ENCODE measurements at places on chromosomes 3 and 15. TPM values are rescaled to one million over a fixed set of nuclear protein-coding genes. Genes with fewer than 3 reads are reported as not detected.

- DNase-seq: no peak
- H3K27me3 ChIP-seq: no peaks in the 10 kb centered on the region
- peak overlapping the region; percentile 100 for H3K27ac ChIP-seq
- H3K4me3 ChIP-seq: peak overlapping the region; percentile 100
Measured at GRCh38 chr3:33441225-33441976, 1.2 kb upstream of the UBP1 start.

DNA sequence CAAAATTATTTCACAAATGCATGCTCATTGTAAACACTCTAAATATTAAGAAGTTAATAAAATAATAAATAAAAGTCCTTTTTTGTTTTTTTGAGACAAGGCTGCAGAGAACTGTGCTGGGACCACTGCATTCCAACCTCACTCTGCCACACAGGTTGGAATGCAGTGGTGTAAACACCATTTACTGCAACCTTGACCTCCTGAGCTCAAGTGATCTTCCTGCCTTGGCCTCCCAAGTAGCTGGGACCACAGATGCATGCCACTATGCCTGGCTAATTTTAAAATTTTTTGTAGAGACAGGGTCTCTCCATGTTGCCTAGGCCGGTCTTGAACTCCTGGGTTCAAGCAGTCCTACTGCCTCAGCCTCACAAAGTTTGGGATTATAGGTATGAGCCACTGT lies 578.4 kb downstream of the ZIC1 start:
- H3K27me3 ChIP-seq: no peaks in the 10 kb centered on the region
- H3K36me3 ChIP-seq: no peaks in the 10 kb centered on the region
- no peak overlapping the region for H3K27ac ChIP-seq
- DNase-seq: no peak

Gene WDR5B
- total RNA-seq: 8.0 TPM

DNA sequence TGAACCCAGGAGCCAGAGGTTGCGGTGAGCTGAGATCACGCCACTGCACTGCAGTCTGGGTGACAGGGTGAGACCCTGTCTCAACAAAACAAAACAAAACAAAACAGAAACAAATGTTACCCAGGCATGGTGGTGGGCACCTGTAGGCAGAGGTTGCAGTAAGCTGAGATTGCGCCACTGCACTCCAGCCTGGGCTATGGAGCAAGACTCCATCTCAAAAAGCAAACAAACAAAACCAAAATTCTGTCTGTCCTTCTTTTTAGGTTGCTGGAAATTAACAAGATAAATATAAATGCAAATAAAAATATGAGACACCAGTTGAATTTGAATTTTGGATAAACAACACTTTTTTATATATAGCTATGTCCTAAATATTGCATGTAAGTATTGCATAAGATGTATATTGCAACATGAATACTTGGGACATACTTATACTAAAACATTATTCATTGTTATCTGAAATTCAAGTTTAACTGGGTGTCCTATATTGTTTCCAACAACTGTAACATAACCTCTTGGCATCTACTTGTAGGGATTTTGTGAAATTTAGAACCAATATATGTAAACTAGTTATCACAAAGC lies 4.7 kb upstream of the CEP97 start:
- peaks cover 4% of the 10 kb centered on the region for H3K36me3 ChIP-seq
- H3K27ac ChIP-seq: no peak overlapping the region
- no peaks in the 10 kb centered on the region for H3K27me3 ChIP-seq
- H3K4me1 ChIP-seq: peaks cover 33% of the 10 kb centered on the region

Gene CCR2
- 0.16 TPM for total RNA-seq

- H3K27me3 ChIP-seq: peaks cover 40% of the 10 kb centered on the region
- no peak overlapping the region for H3K4me3 ChIP-seq
- DNase-seq: no peak
- no peak overlapping the region for H3K27ac ChIP-seq
- peaks cover 22% of the 10 kb centered on the region for H3K4me1 ChIP-seq
- H3K36me3 ChIP-seq: no peaks in the 10 kb centered on the region
Measured at GRCh38 chr15:48965972-48966371, 2.3 kb upstream of the SHC4 start.

- no peaks in the 10 kb centered on the region for H3K4me1 ChIP-seq
- no peak for DNase-seq
- H3K27ac ChIP-seq: no peak overlapping the region
- H3K4me3 ChIP-seq: no peak overlapping the region
- H3K36me3 ChIP-seq: peaks cover 49% of the 10 kb centered on the region
Measured at GRCh38 chr15:35533130-35534110, 12.5 kb downstream of the DPH6 start.

DNA sequence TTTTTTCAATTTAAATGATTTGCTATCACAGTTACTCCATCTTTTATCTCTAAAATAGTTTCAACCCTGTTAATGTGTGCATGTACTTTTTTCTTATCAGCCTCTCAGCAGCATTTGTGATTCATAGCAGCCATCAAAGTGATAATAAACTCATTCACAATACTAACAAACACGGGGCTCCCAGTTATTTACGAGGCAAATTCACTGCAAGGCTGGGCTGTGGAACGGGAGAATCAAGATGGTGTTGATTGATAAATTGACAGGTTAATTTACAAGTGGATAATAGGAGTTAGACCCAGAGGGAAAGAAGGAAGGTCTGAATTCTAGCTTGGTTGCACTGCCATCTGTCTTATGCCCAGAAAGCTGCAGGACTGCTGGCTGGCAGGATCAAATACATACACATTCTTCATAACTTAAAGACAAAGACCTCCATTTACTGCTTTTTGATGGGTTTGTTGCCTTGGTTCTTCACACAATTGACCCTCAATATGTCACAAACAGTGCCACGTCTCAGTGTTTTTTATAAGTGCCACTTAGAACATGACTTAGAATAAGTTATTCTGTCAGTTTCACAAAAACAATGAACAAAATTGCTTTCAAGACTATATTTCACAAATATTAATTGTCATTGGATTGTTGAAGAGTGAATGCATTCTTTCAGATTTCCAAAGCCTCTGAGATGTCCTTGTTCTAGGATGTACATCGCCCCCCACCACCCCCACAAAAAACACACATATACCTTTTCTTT lies 562.8 kb downstream of the NR2F2 start:
- no peaks in the 10 kb centered on the region for H3K27me3 ChIP-seq
- no peaks in the 10 kb centered on the region for H3K36me3 ChIP-seq
- H3K4me1 ChIP-seq: peaks cover 2% of the 10 kb centered on the region
- H3K4me3 ChIP-seq: no peak overlapping the region

Gene TEX55
- total RNA-seq: not detected

Gene GNB5
- 64.2 TPM for total RNA-seq

- H3K4me3 ChIP-seq: no peak overlapping the region
- no peak for DNase-seq
- peaks cover 48% of the 10 kb centered on the region for H3K36me3 ChIP-seq
- no peaks in the 10 kb centered on the region for H3K27me3 ChIP-seq
Measured at GRCh38 chr3:72844436-72844993, 3.7 kb downstream of the SHQ1 start.

- H3K27ac ChIP-seq: no peak overlapping the region
- peaks cover 45% of the 10 kb centered on the region for H3K4me1 ChIP-seq
- H3K36me3 ChIP-seq: no peaks in the 10 kb centered on the region
- H3K27me3 ChIP-seq: no peaks in the 10 kb centered on the region
Measured at GRCh38 chr3:30597131-30597768, 9.2 kb upstream of the TGFBR2 start.

DNA sequence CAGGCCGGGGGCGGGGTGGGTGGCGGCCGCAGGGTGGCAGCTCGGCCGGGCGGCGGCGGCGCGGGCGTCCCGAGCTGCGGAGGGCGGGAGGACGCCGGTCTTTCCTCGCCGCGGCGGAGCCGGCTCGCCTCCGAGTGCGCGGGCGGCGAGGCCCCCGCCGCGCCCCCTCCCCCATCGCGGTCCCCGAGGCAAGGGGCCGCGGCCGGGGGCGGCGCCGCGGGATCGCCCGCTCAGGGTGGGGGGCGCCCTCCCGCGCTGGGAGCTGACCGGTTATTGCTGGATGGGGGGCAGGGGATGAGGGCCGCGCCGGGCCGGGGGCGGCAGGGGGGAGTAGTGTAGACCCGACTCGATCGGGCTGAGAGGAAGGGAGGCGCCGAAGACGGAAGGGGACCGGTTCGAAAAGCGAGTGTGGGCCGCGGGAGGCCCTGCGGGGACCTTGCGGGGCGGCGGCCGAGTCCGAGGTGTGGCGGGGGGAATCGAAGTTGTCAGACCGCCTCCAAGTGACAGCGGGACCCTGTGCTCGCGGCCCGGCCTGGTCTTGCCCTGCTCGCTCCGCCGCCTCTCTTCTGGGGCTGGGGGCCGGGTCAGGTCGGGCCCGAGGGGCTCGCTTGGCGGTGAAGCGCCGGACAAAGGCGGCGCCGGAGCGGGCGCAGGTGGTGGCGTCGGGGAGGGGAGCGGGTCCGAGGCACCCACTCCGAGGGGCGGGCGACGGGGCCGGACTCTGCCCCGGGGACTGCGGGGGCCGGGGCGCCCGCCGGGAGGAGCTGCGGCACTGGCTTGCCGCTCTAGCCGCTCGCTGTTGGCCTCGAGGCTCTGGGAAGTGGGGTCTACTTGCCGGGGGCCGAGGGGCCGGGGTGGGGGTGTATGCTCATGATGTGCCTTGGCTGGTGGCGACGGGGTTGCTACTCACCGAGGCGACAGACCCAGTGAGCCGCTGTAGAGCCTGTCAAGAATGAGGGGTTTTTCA lies 1.1 kb downstream of the BAHD1 start:
- peak overlapping the region; percentile 66 for H3K27ac ChIP-seq
- DNase-seq: peak; percentile 37
- H3K36me3 ChIP-seq: peaks cover 6% of the 10 kb centered on the region
- H3K27me3 ChIP-seq: peaks cover 18% of the 10 kb centered on the region

Gene DPPA2
- not detected for total RNA-seq

- H3K36me3 ChIP-seq: peaks cover 6% of the 10 kb centered on the region
- DNase-seq: no peak
- no peak overlapping the region for H3K4me3 ChIP-seq
- H3K27ac ChIP-seq: peak overlapping the region; percentile 64
- H3K4me1 ChIP-seq: peaks cover 49% of the 10 kb centered on the region
Measured at GRCh38 chr3:63937661-63938651, 25.8 kb upstream of the SCAANT1 start.

DNA sequence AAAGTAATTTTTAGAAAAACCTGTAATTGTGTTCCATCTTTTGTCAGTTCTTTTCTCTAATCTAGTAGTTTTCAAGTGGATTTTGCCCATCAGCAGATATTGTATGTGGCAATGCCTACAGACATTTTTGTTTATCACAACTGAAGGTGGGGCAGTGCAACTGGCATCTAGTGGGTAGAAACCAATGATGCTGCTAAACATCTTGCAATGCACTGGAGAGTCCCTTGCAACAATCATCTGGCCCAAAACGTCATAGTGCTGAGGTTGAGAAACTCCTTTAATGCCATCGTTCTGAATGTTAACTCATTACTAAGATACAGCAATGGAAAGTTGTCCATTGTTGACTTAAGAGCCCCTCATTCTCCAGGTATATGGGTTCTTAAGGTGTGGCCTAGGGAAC lies 80.1 kb downstream of the BTD start:
- DNase-seq: no peak
- no peak overlapping the region for H3K4me3 ChIP-seq
- no peaks in the 10 kb centered on the region for H3K27me3 ChIP-seq

GRCh38 chr3:155744626-155745324 lies at the start of gene PLCH1:
PLCH1 (minus strand) TSS chr3:155745071; CDS start chr3:155704224, 40,847 bp downstream.
- H3K36me3 ChIP-seq: no peaks in the 10 kb centered on the region
- H3K27ac ChIP-seq: peak within 1 kb of the TSS; percentile 66
- peak within 1 kb of the TSS; percentile 87 for H3K4me3 ChIP-seq
- H3K4me1 ChIP-seq: peaks cover 25% of the 10 kb centered on the region
- peak; percentile 20 for DNase-seq

GRCh38 chr3:41102053-41102556 lies 97.2 kb upstream of the CTNNB1 start:
- DNase-seq: no peak
- no peak overlapping the region for H3K27ac ChIP-seq
- H3K27me3 ChIP-seq: no peaks in the 10 kb centered on the region
- H3K4me3 ChIP-seq: no peak overlapping the region
- no peaks in the 10 kb centered on the region for H3K36me3 ChIP-seq
- H3K4me1 ChIP-seq: peaks cover 1% of the 10 kb centered on the region

GRCh38 chr3:31733234-31733667 lies 200.5 kb downstream of the STT3B start:
- DNase-seq: no peak
- H3K4me3 ChIP-seq: no peak overlapping the region
- no peaks in the 10 kb centered on the region for H3K27me3 ChIP-seq
- no peak overlapping the region for H3K27ac ChIP-seq

- H3K4me1 ChIP-seq: peaks cover 42% of the 10 kb centered on the region
- H3K27ac ChIP-seq: peak overlapping the region; percentile 98
- H3K36me3 ChIP-seq: peaks cover 18% of the 10 kb centered on the region
Measured at GRCh38 chr3:12663401-12663935, 449 bp downstream of the RAF1 start.

DNA sequence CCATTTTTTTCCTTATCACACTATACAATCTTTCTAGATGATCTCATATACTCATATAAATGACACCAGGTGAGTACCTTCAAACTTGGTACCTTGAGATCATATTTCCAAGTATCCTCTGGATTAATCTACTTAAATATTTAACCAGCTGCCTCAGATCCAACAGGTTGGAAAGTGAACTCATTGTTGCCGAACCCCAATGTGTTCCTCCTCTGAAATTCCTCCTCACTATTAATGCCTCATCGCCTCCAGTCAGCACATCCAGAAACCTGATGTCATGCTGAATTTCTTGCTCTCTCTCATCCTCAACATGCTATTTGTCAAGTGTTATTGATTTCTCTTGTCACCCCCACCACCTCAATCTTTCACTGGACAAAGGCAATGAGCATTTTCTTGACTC lies 221.8 kb downstream of the FMN1 start:
- no peak for DNase-seq
- H3K4me3 ChIP-seq: no peak overlapping the region
- peaks cover 16% of the 10 kb centered on the region for H3K27me3 ChIP-seq
- H3K4me1 ChIP-seq: no peaks in the 10 kb centered on the region
- no peaks in the 10 kb centered on the region for H3K36me3 ChIP-seq
- no peak overlapping the region for H3K27ac ChIP-seq

Gene GPR156
- total RNA-seq: 0.24 TPM

Gene SLC22A14
- 0.16 TPM for total RNA-seq

GRCh38 chr15:47523681-47524475 lies 193.4 kb upstream of the SEMA6D start:
- no peaks in the 10 kb centered on the region for H3K4me1 ChIP-seq
- no peaks in the 10 kb centered on the region for H3K27me3 ChIP-seq
- no peak for DNase-seq
- no peak overlapping the region for H3K27ac ChIP-seq

Gene ARHGEF26
- not detected for total RNA-seq

DNA sequence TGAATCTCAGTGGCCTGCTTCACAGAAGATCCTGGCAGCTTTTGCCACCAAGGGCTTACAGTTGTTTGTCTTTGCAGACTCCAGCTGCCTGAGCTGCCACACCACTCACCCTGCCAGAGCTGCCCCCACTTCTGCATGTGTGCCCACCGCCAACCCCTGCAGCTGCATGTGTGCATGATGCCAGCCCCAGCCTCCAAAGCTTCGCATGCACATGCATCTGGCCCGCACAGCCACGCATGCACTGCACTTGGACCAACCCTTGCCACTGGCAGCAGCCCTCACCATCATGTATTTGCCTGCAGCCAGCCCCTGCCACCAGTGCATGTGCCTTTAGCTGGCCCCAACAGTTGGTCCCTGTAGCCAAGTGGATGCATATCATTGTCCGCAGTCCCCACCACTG lies 31.3 kb downstream of the CCDC54 start:
- no peaks in the 10 kb centered on the region for H3K4me1 ChIP-seq
- H3K36me3 ChIP-seq: no peaks in the 10 kb centered on the region
- H3K27ac ChIP-seq: no peak overlapping the region
- DNase-seq: no peak
- H3K27me3 ChIP-seq: no peaks in the 10 kb centered on the region

GRCh38 chr15:38660738-38661137 lies 96.1 kb upstream of the RASGRP1 start:
- no peak overlapping the region for H3K27ac ChIP-seq
- DNase-seq: no peak
- no peak overlapping the region for H3K4me3 ChIP-seq
- no peaks in the 10 kb centered on the region for H3K36me3 ChIP-seq
- H3K27me3 ChIP-seq: no peaks in the 10 kb centered on the region
- peaks cover 22% of the 10 kb centered on the region for H3K4me1 ChIP-seq

Measured in activated B cell treated with CpG ODN at 0.5 μM for 24 hours (primary cell).